Stimulated activated CD8-positive, alpha-beta memory T cell treated with anti-CD3 and anti-CD28 coated beads, Interleukin-2, amount 100 ng/mL, for 1 hour (primary cell): ENCODE measurements at places on chromosomes 12 and 14.

GRCh38 chr14:93943052-93943451, 15.9 kb downstream of the FAM181A start:
- no peak for DNase-seq

DNA sequence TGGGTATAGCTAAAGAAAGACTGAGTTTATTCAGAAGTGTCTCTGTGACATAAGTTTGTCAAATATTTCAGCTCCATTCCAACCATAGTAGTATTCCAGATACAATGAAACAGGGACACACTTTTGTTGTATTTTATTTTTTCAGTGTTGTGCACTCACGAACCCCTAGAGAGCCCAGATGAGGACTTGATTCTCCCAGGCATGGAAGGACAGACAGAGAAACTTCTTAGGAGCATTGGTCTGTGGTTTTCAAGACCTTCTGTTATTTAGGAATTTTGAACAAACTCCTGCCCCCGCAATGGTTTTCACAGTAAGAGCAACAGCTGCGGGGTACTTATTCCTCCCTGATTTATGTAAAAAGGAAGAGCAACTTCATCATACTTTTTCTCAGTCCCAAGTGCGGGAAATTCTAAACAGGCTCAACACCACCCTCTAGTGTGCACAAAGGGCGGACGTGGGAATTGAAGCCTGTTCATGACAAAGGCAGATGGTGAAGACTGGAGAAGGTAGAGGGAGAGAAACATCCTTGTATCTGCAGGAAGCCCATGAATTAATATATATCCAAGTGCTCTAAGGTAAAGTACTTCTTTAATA, 147.6 kb downstream of the PAH start:
- no peak for DNase-seq

GRCh38 chr12:109735825-109736551, 22.4 kb downstream of the FAM222A start:
- DNase-seq, result no peak

GRCh38 chr12:4171742-4172141, 101.8 kb upstream of the CCND2 start:
- DNase-seq, result no peak

DNA sequence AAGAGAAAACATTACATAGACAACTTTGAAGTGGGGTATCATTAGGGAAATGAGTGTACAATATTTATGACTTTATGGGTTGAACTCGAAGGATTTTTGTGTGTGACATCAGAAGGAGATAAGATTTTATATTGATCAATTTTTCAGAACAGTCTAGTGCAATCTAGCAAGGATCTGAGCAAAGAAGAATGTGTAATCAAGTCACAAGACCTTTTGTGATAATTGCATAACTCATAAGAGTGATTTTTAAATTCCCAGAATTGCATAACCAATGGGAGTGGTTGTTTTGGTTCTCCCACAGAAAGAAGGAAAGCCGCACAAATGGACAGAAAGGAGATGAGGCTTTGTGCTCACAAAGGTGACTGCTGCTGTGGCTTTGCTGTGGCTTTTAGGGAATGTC, 441.8 kb upstream of the FLRT2 start:
- DNase-seq, result no peak

DNA sequence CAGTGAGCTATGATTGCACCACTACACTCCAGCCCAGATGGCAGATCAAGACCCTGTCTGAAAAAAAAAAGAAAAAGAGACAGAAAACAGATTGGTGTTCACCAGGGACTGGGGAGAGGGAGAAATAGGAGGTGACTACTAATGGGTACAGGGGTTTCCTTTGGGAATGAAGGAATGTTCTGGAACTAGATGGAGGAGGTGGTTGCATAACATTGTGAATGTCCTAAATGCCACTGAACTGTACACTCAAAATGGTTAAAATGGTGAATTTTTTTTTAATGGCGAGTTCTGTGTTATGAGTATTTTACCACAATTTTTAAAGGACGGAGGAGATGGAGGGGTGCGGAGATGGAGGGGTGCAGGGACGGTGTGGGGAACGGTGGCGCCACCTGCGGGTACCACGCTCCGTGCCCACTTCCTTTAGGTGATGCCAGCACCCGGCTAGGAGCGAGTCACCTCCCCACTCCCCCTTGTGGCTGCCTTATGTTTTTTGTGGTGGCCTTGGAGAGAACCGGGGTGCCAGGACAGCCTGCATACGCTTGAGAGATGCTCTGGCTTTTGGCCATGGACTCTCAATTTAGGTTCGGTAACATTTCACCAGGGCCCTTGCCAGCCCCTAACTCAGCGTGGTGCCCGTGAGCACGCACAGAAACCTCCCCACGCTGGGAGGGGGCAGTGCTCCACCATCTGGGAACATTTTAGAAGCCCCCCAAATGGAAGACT, 16.1 kb downstream of the UBC start:
- DNase-seq, result no peak

DNA sequence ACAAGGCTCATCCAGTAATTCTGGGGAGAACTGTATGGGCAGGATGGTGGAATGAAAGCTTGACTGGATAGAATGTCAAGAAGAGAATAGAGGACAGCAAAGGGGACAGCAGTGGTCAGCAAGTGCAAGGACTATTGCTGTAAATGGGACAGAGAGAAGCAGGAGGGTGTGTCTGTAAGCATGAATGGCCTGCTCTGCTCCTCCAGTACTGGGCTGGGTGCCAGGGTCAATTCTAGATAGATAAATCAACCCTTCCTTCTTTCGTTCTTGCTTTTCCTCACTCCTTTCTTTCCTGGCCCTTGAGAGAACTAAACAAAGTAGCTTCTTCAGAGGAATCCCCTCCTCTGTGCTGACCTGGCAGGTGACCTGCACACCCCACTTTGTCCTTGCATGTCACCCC, 1019.2 kb downstream of the BCL11B start:
- no peak for DNase-seq

DNA sequence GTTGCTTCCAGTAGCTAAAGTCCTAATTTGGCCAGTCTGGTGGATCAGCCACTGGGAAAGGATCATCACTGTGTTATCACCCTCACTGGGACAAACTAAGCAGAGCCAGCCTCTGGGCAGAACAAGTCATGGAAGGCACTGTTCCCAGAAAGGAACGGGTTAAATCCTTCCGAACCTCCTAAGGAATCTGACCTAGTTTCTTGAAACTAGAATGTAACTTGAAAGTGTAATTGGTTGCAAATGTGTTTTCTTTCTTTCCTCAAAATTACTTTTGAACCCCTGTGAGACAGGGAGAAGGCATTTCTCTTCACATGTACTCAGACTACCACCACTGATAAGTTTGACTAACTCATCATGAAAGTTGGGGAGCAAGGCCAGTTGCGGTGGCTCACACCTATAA, 18.7 kb upstream of the KICS2 start:
- no peak for DNase-seq

GRCh38 chr12:29741342-29742241, 42.1 kb downstream of the TMTC1 start:
- DNase-seq, result no peak

DNA sequence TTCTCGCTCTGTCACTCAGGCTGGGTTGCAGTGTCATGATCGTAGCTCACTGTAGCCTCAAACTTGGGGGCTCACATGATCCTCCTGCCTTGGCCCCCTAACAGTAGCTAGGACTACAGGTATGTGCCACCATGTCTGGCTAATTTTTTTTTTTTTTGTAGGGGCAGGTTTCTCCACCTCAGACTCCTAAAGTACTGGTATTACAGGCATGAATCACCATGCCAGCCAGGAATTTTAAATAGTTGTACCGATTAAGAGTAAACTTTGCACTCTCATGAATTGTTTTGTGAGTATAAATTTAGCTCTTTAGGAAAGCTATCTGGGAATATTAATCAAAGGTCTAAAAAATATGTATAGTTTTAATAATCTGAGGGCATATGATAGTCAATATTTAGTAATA, 25.5 kb downstream of the YEATS4 start:
- no peak for DNase-seq

DNA sequence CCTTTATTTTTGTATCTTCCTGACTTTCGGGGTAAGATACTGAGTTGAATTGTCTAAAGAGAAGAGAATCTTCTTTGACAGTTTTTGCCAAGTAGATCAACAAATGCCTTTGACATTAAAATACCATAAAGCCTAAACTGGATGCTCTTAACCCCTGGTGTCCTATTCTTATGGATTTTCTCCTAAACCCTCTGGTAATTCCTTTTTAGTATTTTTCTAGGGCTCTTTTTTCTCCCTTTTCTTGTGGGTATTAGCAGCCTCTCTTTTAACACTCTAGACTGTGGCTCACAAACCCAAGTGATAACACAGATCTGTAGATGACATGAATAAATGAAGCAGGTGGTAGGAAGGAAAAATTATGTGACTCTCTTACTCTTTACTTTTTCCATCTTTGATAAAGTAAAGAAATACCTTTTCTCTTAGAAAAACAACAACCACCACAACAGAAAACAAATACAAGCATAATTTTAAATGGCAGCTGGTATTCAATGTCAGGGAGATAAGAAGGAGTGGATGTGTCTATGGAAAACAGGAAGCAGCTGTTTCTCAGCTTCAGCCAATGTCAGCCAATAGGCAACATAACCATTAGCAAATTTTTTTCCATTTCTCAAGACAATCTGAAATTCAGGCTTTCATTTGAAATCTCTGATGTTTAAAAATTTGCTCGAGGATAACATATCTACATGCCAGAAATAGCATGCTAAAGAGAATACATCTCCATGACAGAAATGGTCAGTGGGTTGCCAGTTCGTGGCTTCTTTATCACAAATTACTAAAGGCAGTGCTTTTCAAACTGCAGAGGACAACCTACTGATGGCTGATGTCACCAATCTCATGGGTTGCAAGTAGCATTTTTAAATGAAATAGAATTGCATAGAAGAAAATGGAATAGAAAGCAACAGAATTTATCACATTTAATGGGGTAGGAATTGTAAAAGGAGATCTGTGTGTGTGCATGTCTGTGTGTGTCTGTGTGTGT, 123.1 kb upstream of the KRR1 start:
- no peak for DNase-seq

GRCh38 chr12:23211384-23212320, 586.7 kb downstream of the ETNK1 start:
- no peak for DNase-seq

DNA sequence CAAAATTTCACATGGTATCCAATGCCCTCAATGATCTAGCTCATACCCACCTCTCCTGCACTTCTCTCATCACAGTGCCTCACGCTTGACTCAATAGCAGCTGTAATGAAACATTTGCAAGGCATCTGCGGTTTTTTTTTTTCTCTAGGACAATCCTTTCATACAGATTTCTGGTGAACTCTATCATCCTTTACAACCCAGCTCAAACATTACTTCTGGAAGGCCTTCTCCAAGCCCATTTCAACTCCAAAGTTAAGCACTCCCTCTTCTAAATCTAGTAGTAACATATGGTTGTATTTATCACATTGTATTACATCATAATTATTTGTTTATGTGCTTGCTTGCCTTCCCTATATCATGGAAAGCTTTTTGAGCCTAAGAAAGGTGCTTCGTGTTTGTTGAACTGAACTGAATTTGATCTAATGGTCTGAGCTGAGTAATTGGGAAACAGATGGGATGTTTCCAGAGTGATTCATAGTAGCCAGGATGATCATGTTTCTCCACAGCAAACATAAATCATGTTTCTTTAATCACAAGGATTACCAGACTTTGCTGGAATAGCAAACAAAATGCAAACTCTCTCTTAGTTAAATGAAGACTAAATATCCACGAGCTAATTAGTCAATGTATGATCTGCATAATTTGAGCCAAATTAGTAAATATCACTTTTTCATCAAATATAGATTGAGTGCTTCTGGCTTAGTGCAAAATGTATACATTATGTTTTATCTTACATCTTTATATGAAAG, 14.3 kb downstream of the CFL2 start:
- no peak for DNase-seq

GRCh38 chr14:67665868-67666267, 8.6 kb downstream of the VTI1B start:
- no peak for DNase-seq

GRCh38 chr14:39180553-39180952, 5.5 kb downstream of the PNN start:
- no peak for DNase-seq

DNA sequence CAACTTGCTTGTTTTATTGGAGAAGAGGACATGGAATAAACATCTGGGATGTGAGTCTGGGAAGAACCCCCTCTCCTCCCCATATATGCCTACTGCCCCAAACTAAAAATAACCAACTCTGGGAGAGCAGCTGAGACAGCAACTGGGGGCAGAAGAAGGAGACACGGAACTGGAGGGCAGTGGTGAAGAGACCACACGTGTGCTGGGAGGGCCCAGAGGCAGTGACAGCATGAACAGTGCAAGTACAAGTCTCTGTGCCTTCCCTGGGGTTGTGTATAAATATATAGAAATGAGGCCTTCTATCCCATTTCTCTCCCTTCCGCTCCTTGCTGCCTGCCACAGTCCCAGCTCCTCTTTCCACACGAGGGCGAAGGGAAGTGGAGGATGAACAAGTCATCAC, 4.0 kb upstream of the KRT73 start:
- DNase-seq, result no peak

- no peak for DNase-seq
Measured at GRCh38 chr14:76405627-76406026, 29.7 kb downstream of the ESRRB start.

GRCh38 chr14:24434036-24434435, 4.3 kb downstream of the KHNYN start:
- no peak for DNase-seq

GRCh38 chr12:62659453-62660295, 193.0 kb downstream of the MON2 start:
- DNase-seq, result no peak

DNA sequence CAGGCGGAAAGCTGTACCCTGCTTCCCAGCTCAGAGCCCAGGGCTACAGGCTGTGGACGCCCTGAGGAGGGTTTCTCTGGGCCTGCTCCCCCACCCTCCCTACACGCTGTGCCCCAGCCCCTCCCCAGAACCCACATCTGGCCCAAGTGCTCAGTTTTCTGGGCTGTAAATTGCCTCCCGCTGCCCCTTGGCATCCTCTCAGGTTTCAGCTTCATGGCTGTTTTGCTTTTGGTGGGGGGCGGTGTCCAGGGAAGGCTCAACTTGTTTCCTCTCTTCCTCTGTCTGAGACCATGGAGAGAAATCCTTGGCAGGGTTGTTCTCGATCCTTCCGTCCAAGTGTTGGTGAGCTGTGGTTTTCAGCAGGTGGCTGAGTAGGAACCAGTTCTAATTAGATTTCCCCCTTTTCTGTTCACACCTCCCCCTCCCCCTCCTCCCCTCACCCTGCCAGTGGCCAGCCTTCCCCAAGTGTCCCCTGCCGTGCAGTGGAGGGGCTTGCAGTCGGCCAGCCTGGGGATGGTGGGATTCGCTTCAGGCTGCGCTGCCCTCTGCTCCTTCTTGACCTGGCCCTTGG, 61.8 kb downstream of the TSPAN9 start:
- DNase-seq, result no peak

DNA sequence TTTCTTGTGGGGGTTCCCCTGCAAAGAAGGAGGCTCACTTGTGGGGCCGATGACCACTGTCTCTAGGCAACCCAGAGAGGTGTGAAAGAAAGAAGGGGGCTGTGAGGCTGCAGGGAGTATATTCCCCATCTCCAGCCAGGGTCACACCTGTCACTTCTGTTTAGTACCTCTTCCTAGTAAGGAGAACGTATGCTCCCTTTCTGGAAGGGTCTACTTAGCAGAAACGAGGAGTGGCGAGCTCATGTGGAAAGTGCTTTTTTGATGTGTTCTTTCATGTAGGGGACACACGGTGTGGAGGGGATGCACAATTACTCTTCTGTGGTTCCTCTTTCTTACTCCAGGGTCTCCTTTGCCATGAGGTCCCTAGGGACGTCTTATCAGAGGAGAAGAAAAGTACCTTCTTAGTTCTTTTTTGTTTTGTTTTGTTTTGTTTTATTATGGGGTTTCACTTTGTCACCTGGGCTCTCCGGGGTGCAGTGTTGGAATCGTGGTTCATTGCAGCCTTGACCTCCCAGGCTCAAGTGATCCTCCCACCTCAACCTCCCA, 58.3 kb downstream of the PRKCH start:
- no peak for DNase-seq
